LHCN-M2 (cell line): ENCODE measurements at places on chromosomes 2 and 18.

- no peak for DNase-seq
Observed at GRCh38 chr2:6127718-6128117, 435.5 kb downstream of the SOX11 start.

GRCh38 chr2:151297882-151298281 is 8.4 kb upstream of the NMI start:
- no peak for DNase-seq

GRCh38 chr18:8754995-8755960 is 49.9 kb downstream of the MTCL1 start:
- DNase-seq: peak; percentile 84

DNA sequence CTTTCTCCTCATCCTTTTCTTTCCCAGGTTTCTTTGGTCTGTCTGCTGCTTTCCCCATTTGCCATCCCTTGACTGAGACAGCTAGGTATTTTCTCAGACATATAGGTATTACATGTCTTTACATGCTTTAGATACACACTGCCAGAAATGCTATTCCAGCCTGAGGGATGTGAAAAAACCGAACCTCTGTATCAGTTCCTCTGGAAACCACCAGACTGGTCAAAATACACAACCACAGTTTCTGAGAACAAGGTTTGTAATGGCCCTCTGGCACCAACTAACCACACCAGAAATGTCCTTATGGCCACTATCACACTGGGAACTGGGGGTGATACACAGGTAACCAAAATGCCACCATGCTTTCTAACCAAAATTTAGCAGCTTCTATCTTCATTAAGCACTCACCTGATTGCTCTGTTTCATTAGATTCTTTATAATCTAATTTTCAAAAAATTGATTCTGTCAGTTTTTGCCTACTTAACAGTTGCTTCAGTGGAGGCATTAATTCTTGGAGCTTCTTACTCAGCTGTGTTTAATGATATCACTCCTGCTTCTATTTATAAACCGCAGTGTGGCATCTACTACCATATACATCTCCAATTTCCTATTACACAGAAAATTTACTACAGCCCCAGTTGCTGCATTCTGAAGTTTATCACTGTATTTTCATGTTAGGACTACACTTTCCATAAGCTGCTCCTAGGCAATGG is 243.5 kb downstream of the WDPCP start:
- no peak for DNase-seq

GRCh38 chr18:72171596-72171995 is 372.5 kb downstream of the CBLN2 start:
- DNase-seq: no peak

GRCh38 chr2:20917719-20918572 is 95.0 kb upstream of the LDAH start:
- peak; percentile 13 for DNase-seq

GRCh38 chr2:105294046-105294445 is 35.5 kb downstream of the TGFBRAP1 start:
- DNase-seq: no peak

DNA sequence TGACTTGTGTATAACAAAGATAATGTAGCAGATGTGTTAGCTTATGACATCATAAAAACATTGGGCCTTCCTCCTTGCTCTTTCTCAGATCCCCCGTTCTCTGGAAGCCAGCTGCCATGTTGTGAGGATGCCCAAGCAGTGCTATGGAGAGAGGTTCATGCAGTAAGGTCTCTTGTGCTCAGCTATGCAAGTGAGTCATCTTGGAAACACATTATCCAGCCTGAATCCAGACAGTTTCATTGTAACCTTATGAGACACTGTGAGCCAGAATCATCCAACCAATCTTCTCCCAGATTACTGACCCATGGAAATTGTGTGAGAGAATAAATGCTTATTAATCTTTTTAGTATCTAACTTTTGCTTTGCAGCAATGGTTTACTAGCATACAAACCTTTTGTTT is 60.8 kb downstream of the ST6GAL2 start:
- DNase-seq: no peak

- DNase-seq: no peak
Observed at GRCh38 chr2:115161771-115162493, 719.5 kb downstream of the DPP10 start.

GRCh38 chr2:133942398-133942797 is 311.5 kb upstream of the MGAT5 start:
- DNase-seq: no peak

DNA sequence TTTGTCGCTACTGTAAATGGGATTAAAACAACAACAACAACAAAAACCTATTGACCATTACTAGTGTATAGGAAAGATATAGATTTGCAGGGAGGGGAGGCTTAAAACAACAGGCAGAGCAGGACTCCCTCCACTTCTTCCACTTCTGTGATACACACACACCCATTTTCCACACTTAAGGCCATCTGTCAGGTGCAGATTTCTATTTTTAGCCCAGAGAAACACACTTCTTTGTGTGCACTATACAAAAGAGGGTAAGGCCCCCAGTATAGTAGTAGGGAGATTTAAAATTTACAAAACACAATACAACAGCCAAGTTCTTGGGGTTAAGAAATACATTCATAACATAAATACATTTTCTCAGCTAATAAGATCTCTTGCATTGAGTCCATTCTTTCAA is 22.4 kb downstream of the PTPN2 start:
- no peak for DNase-seq

- peak; percentile 48 for DNase-seq
Observed at GRCh38 chr18:45012286-45012685, 331.6 kb downstream of the SETBP1 start.

DNA sequence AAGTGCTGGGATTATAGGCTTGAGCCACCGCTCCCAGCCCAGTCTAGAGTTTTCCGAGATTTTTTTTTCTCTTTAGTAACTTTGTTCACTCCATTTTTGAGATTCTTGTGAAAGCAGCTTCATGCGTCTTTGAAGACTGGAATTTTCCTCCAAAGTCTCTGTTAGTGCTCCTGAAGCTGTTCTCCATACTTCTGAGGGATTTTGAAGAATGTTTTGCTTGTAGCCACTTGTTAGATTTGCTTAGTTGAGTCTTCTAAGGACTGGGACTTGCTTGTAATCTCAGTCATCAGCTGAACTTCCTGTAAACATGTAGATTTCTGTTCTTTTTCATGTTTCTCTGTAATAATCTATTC is 234.3 kb downstream of the MYCN start:
- DNase-seq: no peak

GRCh38 chr2:23199115-23199918 is 185.7 kb upstream of the KLHL29 start:
- DNase-seq: peak; percentile 23
